ENCODE measurements at places on chromosomes 2 and 18.

DNA sequence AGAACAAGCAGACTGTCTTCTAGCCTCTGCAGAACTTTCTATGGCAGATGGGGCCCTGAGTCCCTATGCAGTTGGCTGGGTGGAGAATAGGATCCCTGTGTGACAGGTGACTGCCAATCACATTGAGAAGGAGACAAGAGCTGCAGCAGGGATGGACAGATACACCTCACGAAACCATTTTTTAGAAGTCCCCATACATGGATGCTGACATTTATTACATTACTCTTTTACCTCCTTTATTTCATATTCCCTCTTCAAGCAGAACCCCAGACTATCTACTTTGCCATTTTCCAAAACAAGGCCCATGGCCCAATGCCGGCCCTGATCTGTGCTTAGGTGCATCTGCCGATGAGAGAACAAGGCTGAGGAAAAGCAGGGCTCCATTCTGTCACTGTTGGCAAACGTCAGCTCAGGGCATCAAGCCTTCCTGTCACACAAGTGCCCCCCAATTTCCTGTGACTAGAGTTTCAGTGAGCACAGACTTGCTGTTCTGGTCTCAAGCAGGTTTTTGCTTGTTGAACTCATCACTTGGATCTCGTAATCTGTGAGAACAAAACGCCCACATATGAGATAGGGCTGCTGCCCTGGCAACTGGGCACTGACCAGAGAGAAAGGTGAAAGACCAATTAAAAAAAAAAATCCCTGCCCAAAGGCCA is 35.8 kb downstream of the LOXHD1 start:
- DNase-seq: no peak

DNA sequence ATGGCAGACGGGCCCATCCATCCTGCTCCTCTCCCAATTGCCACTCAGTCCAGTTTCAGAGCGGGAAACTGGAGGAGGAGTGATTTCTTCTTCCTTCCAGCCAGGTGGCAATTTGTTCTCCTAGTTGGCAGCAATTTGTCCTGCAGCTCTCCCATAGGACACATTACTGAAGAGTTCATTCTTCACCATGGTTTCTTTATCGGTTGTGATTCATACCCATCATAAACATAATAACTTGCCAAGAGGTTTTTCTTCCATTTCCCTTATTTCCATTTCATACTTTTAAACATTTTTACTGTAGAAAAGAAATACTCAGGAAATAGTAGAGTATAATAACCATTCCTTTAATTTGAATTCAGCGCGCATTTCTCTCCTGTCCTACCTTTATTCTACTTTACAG is 377.9 kb upstream of the RAB12 start:
- no peak for DNase-seq

- no peak for DNase-seq
Measured at GRCh38 chr2:38301340-38301968, 75.6 kb downstream of the ATL2 start.

GRCh38 chr2:38274286-38275276 is 102.5 kb downstream of the ATL2 start:
- no peak for DNase-seq

DNA sequence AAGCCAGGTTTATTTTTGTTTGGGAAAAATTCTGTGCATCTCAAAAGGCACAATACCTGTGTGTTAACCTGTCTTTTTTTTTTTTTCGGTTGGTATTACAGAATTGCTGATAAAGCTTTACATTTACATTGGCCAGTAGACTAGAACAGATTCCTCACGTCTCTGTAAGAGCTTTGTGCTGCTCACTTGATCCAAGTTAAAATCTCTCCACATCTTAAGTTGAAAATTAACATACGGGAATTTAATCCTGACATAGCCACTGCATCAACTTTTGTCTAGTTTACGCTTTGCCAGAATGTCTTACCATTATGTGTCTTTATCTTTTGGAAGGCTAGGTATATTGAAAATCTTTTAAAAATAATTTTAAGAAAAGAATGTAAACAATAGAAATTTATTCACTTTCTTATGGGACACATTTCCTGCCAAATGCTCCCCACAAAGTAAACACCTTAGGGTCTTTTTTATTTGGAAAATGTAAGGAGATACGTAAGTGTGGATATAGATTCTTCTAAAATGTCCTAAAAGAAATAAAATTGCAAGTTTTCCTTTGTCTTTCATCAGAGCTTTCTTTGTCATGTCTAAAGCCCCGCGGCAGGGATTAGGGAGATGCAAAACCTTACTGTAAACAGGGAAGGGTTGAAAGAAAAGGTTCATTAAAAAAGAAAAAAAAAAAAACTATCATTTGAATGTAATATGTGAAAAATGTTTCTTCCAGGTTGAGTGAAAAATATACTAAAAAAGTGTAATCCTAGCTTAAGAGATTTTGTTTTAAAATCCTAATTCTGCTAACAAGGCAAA is 912.8 kb downstream of the NRXN1 start:
- DNase-seq: no peak

- no peak for DNase-seq
Measured at GRCh38 chr18:40208958-40209357, 1746.1 kb upstream of the PIK3C3 start.

- DNase-seq: no peak
Measured at GRCh38 chr2:81247648-81248047, 943.1 kb upstream of the LRRTM1 start.

GRCh38 chr2:168577885-168578284 is 121.8 kb downstream of the CERS6 start:
- no peak for DNase-seq

GRCh38 chr18:27520401-27520800 is 335.3 kb upstream of the CHST9 start:
- DNase-seq: no peak
